Right ventricle myocardium superior (tissue), 1 donor: ENCODE measurements at places on chromosomes 7 and 10.

- DNase-seq, result no peak
Observed at GRCh38 chr10:126177417-126178030, 210.8 kb downstream of the ADAM12 start.

GRCh38 chr10:47195274-47195885, 104.6 kb upstream of the GDF10 start:
- DNase-seq, result no peak

GRCh38 chr10:3549118-3549517, 235.9 kb downstream of the KLF6 start:
- no peak for DNase-seq

- peak; percentile 77 for DNase-seq
Observed at GRCh38 chr7:5679813-5680473, 101.5 kb downstream of the RNF216 start.

DNA sequence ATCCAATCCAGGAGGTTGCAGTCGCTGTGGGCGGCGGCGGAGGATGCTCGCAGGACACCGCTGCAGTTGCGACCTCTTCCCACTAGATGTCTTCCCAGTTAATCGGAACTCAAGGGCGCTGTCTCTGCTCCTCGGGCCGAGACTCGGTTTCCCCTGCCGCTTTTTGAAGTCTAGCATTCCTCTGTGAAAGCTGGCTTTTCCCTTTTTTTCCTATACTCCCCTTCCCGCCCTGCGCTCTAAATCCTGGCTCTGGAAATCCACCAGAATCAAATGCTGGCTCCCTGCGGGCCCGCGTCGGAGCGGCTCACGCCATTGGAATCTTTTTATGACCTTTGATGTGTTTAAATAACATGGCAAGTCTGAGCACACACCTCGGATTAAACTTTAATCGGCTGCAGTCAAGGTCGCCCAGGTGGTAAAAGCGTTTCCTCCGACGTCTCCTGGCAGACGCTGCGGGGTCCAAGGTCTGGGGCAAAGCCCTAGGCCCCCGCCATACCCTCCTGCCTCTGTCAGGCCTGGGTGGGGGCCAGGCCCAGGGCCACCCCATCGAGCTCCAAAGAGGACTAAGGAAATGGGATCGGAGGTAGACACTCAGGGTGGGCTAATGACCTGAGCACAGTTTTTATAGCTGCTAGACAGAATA, 10.7 kb upstream of the HOXA13 start:
- DNase-seq, result no peak

- DNase-seq, result peak; percentile 71
Observed at GRCh38 chr10:102602272-102603045, 41.8 kb upstream of the TRIM8 start.

GRCh38 chr10:43772171-43772570, 123.5 kb upstream of the ZNF32 start:
- no peak for DNase-seq

GRCh38 chr10:48271047-48271730, 3.3 kb downstream of the FRMPD2 start:
- DNase-seq, result no peak

DNA sequence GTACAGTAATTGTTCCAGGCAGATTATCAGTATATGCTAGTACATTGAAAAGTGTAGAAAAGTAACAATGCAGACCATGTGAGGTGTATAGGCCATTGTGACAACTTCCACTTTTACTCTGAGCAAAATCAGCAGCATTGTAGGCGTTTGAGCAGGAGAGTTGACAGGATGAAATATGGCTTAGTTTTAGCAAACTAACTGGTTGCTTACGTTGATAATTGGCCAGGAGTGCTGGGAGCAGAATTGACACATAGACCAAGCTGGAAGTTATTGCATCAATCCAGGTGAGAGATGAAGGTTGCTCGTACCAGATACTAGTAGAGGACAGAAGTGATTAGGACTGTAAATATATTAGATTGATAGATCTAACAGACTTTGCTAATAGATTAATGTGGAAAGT, 46.0 kb downstream of the LCOR start:
- no peak for DNase-seq

GRCh38 chr7:31267486-31267885, 73.0 kb downstream of the NEUROD6 start:
- no peak for DNase-seq

DNA sequence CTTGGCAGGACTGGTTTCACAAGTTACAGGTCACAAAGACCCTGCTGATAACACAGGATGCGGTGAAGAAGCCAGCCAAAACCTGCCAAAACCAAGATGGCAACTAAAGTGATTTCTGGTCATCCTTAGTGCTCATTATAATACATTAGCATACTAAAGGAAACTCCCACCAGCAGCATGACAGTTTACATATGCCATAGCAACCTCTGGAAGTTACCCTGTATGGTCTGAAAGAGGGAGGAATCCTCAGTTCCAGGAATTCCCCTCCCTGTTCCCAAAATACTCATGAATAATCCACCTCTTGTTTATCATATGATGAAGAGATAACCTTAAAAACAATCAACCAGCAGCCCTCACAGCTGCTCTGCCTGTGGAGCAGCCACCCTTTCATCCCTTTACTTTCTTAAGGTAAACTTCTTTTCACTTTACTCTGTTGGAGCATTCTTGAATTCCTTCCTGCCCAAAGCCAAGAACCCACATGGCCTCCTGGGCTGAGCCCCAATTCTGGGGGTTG, 21.9 kb downstream of the DPY19L1 start:
- DNase-seq, result no peak

DNA sequence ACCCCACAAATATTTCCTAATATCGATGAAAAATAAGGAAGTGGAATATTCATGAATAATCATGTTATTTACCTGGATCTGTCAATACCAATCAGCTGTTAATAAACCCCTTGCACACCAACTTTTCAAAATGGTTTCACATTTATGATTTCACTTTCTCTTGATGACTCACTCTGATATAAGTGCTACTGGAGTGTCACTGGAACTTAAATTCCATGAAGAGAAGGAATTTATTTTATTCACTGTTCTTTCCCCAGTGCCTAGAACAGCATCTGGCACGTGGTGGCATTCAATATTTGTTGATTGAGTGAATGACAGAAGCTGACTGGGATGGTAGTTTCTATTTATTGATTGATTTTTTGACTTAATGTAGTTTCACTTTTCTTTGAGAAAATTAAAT, 3.5 kb upstream of the ENO4 start:
- no peak for DNase-seq

DNA sequence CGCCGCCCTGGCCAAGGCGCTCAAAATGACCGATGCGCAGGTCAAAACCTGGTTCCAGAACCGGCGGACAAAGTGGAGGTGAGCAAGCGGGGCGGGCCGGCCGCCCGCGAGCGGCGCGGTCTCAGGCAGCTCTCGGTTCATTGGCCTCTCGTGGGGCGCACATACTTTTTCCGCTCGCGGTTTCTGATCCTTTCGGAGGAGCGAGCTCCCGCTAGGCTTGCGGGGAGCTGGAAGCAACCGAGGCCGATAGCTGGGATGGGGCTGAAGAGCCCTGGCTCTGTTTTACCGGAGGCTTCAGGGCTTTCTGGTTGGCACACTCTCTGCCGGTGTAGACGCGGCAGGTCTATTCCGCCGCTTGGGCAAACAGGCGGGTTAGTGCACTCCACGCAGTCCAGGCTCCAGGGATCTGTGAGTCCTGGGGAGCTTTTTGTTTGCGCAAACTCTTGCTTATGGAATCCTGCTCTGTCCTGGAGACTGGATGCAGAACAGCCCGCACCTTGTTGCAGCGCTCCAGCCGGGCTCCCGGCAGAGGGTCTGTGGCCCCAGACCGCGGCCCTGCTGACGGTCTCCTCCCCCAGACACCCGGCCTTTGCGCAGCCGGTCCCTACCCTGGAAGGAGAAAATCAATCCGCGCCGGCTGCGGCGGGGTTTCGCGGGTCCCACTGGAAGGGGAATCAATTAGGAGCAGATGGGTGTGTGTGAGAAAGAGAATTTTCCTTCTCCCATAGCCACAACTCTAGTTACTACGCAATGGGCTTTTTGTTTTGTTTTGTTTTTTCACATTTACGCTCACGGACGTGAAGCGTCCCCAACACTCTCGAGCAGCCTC, 3.4 kb downstream of the TLX1 start:
- no peak for DNase-seq

DNA sequence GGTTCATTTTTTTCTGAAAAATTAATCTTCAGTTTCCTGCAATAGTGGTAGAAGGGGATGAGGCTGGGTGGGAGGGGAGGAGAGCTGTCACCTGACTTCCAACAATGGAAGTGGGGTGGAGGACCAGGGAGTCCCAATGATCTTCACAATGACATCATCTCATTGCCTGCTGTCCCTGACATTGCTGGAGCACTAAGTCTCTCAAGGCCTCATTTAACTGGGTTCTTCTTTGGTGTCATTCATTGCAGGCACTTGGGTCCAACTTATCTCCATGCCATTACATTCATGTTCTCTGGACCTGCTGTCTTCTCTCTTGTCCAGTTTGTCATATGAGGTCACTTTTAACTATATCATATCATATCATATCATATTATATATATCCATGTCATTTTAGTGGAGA, 34.4 kb downstream of the PRTFDC1 start:
- DNase-seq, result no peak

DNA sequence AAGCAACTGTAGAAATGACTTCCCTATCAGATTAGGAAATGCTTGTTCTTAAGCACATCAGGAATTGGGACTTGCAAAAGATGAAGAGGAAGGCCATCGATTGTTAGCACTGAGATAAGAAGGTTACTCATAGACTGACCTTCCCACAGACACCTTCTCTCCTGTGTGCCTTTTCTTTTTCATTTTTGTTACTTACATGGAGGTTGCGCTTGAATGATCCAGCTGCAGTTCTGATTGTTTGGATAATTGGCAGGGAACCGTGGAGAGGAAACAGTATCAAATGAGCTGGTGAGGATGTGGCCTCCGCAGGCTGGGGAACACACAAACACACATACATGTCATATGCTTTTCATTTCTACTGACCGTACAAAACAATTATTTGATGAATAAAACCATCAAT, 134.9 kb upstream of the RSU1 start:
- no peak for DNase-seq

DNA sequence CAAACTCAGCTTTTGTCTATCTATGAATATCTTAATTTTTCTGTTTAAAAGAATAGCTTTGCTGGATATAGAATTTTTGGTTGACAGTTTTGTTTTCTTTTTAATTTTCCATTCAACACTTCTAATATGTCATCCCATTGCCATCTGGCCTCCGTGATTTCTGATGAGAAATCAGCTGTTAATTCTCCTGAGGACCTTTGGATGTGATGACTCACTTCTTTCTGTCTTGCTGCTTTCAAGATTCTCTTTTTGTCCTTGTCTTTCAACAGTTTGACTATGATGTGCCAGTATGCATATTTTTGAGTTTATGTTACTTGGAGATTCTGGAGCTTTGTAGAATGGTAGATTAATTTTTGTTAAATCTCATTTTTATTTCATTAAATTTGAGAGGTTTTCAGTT, 38.4 kb downstream of the ZNF518A start:
- DNase-seq, result no peak

- DNase-seq, result no peak
Observed at GRCh38 chr10:107033799-107034422, 130.6 kb downstream of the SORCS1 start.

- no peak for DNase-seq
Observed at GRCh38 chr10:7243139-7243538, 167.7 kb downstream of the SFMBT2 start.

DNA sequence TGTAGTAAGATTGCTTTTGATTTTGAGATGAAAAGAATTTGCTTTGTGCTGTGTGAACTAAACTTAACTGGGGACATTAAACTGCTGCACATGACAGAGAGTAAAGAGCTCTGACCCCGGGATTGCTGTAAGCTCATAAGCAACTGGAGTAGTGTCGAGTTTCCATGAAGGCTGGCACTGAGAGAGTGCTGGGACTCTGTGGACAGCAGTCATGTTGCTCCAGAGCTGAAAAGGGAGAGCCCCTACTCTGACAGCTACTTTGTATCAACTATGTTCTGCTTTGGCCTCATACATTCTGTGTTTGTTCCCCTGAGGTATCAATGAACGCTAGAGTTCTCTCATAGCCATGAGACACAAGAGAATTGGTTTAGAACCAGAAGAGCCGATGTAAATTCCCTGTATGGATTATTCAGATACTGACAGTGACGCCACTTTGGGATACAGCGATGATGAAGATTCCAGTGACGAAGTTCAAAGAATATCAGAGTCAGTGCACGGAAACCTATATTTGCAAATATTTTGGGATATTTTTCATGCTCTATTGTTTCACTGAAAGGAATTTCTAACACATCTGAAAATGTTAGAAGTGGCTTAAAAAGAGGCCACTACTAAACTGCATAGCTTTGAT, 185.9 kb upstream of the DKK1 start:
- no peak for DNase-seq
